CD4-positive, alpha-beta T cell treated with Interleukin-12 subunit alpha and Interleukin-12 subunit beta, for 1 hour (primary cell): ENCODE measurements at places on chromosomes 6 and 20.

DNA sequence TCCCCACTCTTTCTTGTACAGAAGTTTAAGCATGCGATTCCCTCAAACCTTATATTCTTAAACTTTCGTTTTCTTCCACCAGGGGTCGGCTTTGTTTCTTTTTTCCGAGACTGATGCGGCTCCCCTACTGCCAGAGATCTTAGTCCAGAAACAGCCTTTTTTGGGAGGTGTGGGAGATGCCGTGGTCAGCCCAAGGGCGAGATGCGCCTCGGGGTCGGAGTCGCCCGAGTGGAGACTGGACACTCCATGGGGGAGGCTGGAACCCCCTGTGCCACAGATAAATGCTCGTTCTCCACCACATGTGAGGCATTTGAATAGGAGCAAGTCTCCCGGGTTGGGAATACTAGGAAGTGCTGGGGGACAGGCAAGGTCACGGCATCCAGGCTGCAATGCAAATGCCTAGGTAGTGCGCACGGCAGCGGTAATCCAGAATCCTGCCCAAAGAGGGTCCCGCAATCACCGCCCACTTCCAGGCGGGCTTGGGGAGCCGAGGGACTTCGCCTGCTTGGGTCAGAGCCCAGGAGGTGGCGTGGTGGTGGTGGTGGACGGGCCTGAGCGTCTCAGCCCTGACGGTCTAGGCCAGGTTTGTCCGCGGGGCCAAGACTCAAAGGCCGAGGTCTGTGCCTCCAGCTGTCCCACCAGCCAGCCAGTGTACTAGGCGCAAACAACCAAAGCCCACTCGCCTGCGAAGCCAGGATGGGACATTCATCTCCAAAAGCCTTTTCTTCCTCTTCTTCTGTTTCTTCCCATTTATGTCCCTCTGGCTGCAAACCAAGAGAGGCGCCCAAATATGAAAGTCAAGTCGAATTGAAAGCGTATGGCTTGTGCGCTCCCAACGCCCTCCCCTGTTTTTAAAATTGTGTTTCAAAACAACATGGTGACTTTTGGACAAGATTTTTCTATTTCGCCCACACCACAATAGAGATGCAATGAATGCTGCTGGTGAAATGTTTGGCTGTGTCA lies 39.3 kb upstream of the OSTM1 start:
- peak; percentile 40 for DNase-seq

- peak; percentile 50 for DNase-seq
These were observed 868 bp downstream of the SRSF3 start for GRCh38 chr6:36594816-36595643.

DNA sequence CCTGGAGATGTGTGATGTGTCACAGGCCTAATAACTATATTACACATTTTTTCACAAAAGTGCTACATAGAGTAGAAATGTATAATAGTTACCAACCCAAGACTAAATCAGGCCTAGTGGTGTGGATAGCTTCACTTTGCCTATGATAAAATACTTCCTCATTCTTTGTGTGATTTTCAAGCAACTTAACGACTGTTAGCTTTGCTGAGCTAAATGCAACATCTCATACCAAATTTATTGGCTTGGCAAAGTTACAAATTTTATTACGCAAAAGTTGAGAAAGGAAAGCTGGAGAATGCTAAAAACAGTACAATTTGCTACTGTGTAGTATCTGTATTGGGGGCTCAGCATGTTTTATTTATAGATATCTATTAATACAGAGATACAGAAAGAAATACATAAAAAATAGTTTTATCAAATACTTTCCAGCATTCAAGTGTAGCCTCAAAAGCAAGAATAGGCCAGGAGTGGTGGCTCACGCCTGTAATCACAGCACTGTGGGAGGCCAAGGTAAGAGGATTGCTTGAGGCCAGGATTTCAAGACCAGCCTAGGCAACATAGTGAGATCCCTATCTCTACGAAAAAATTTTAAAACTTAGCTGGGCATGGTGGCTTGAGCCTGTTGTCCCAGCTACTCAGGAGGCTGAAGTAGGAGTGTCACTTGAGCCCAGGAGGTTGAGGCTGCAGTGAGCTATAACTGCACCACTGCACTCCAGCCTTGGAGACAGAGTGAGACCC lies 3.6 kb upstream of the EDN1 start:
- no peak for DNase-seq

- no peak for DNase-seq
These were observed 1.1 kb upstream of the GLO1 start for GRCh38 chr6:38703949-38704590.

DNA sequence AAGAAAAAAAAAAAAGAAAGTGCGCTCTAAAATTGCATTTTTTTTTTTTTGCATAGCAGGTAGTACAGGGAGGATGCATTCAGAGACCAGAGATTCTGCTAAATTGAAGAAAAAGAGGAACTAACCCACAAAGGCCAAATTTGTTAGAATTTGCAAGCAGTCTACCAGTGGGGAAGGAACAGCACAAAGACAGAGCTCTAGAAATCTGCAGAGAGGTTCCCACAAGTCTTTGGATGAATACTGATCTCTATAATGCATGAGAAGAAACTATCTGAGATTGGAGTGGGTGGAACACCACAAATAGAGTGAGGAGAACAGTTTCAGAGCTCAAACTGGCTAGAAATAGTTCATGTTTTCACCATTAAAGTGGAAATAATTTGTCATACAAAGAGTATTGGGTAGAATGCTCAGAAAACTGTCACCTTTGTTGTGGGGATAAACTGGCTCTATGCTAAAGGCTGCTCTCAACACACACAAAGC lies 79.6 kb upstream of the AHI1 start:
- DNase-seq: no peak

DNA sequence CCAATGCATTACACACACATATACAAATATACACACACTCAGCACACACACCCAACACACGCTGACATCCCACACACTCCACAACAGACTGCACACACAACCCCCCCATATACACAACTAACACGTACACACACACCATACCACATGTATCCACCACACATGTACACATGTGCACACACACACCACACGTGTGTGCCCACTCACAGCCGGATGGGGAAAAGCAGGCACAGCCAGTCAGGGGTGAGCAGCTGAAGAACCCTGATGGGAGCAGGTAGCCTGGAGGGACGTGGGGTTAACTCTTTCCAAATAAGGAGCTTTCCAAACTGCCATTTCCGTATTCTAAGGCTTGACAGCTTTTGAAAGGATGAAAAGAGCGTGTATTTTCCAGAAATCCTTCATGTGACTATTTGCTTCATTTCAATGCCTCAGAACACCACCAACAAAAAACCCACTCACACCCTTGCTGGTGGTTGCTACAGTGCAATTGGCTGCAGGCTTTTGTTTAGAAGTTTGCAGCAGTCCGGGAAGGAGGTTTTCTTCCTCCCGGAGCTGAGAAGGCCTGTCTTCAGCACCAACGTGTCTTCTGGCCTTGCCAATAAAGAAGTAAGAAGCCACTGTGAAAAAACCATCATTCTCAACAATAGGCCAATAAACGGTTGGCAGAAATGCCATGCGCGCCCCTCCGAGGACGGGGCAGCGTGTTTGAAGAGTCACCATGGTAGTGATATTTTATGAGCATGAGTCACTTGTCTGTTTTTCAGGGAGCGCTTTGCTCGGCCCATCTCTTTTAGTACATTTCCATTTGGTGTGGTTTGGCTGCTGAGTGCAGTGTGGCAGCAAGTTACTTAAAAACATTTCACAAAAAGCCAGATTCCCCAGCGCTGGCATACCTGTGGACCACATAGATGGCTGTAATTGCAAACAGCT lies 131.3 kb upstream of the GMDS start:
- DNase-seq: no peak
